ENCODE measurements at places on chromosomes 6 and 20. TPM values are rescaled to one million over a fixed set of nuclear protein-coding genes. Genes with fewer than 3 reads are reported as not detected.
A peak's percentile ranks its signal among the peaks of the same experiment; 100 is the strongest.

Gene SLC4A11
- total RNA-seq, result under 0.01 TPM

Gene SPATA2
- 1.3 TPM for total RNA-seq

DNA sequence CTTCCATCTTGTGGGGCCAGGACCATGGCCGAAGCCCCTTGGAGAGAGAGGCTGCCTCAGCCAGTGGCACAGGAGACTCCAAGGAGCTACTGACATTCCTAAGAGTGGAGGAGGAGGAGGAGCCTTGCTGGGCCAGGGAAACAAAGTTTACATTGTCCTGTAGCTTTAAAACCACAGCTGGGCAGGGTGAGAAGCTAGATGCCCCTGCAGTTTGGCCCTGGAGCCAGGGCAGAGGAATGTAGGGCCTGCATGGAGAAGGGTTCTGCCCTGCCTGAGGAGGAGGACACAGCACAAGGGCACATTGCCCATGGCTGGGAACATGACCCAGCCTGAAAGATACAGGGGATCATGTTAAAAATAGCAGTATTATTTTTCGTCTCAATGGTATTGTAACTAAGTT, 37.4 kb downstream of the PLCG1 start:
- H3K36me3 ChIP-seq, result peaks cover 25% of the 10 kb centered on the region
- no peaks in the 10 kb centered on the region for H3K27me3 ChIP-seq
- H3K4me3 ChIP-seq, result no peak overlapping the region
- no peak overlapping the region for H3K27ac ChIP-seq
- peak; percentile 30 for DNase-seq
- H3K4me1 ChIP-seq, result no peaks in the 10 kb centered on the region

DNA sequence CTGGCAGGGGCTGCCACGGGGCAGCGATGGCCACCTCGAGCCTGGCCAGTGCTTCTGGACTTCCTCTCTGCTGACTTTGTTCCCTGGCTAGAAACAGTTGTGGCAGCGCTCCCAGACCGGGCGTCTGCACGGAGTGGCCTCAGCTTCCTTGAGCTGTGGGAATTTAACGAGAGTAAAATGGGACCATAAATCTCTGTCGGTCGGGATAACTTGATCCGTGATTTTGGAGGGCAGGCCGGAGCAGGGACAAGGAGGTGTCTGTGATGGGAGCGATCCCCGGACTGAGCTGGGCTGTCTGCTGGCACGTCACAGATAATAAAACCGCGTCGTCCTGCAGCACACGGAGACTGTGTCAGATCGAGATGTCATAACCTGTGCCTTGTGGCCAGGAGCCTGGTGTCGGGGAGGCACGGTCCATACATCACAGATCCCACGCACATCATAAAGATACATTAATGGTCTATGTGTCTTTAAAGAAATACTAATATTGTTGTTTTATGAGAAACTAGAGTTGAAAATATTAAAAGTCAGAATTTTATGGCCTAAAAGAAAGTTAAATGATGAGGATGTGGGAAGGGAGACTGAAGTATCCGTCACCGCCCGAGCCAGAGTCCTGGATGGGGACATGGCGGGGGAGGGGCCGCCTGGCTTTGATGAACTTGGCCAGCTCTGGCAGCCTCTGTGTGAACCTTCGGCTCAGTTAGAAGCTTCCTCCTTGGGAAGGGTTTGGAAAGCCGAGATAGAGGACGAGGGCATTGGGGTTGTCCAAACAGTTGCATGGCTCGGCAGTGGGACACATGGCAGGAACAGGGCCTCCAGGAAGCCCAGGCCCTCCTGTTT, 6.5 kb upstream of the RBBP8NL start:
- no peaks in the 10 kb centered on the region for H3K4me1 ChIP-seq
- no peak for DNase-seq
- no peaks in the 10 kb centered on the region for H3K27me3 ChIP-seq
- H3K27ac ChIP-seq, result no peak overlapping the region
- no peaks in the 10 kb centered on the region for H3K36me3 ChIP-seq

DNA sequence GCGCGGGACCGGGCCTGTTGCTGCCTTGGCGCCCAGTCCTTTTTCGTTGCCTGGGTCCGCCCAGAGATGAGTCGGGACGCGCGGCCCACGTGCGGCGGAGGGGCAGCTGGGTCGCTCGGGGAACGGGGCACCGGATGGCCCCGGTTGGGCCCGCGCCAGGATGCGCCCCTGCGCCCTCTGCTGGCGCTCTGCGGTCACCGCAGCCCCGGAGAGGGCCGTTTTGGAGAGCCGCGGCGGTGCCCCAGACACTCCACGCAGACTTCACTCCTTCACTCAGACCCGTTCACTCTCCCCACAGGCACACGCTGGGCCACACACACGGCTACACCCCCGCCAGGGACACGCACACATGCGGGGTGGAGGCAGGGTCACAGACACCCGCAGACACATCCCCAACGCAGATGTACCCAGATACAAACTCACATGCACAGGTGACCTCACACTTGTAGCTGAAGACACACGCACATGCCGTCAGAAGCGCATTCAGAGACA, 38.8 kb downstream of the SRC start:
- no peaks in the 10 kb centered on the region for H3K36me3 ChIP-seq
- H3K4me1 ChIP-seq, result peaks cover 12% of the 10 kb centered on the region
- peak; percentile 86 for DNase-seq
- H3K4me3 ChIP-seq, result no peak overlapping the region
- H3K27me3 ChIP-seq, result no peaks in the 10 kb centered on the region

DNA sequence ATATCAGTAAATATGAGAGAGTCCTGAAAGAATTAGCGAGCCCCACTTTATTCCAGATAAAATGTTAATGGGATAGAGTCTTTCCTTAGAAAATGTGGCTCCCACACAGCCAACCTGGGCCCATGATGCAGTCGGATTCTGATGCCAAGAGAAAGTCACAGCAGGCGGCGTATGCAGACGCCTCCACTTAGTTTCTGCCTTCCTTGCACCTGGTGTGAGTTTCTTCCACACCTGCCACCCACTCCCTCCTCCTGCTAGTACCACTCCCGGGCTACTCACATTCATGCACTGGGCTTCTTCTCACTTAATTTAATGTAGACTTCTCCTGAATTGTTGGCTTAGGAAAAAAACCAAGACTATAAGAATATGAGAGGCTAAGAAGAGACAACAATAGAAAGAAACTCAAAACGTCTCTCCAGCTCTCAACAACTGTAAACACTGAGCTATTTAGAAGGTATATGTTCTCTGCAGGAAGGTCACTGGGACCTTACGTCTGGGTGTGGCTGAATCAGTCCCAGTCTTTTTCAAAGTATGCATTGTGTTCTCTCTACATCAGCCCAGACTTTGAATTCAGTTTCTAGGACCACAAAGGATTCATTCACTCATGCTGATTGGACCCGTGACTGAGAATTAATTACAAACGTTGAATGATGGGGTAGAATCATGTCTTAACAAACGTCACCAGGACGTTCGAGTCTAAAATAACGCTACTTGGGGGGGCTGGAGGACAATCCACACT, 70.4 kb downstream of the GCNT2 start:
- H3K4me1 ChIP-seq, result peaks cover 4% of the 10 kb centered on the region
- H3K27me3 ChIP-seq, result no peaks in the 10 kb centered on the region
- no peak for DNase-seq

DNA sequence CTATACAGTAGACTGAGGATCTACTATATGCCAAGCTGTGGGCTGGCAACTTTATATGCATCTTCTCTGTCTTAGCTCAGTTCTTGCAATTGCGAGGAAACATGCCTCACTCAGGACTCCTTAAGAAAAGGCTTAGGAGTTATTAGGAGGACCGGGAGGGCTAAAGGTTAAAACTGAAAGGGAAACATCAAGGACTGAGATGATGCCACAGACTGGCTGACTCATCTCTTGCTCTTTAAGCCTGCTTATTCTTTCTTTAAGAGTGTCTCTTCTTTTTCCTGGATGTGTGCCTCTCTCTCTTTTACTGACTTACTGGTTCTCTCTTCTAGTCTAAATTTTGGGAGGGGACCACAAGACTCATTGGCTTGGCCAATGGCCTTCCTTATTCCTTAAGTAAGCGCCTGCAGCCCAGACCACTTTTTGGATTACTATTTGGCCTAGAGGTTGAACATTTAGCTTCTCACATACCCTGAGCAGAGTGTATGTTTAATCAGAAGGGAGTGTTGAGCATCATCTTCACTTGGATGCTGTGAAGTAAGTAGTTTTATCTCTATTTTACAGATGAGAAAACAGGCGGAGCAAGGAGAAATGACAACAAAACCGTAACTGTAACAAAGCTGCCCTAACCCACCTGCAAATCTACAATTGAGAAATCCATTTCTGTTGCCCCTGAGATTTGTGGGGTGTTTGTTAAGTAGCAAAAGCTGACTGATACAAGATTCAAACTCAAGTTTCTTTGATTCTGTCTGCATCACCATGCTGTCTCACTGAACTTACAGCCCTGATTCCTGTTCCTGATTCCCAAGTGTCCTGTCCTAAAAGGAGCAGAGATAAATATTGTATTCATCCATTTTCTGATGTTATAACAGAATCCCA, 7.2 kb upstream of the SDC4 start:
- DNase-seq, result no peak
- H3K4me1 ChIP-seq, result peaks cover 27% of the 10 kb centered on the region
- H3K27me3 ChIP-seq, result no peaks in the 10 kb centered on the region
- no peaks in the 10 kb centered on the region for H3K36me3 ChIP-seq
- H3K4me3 ChIP-seq, result no peak overlapping the region

GRCh38 chr6:18424201-18424600, 37.1 kb downstream of the RNF144B start:
- H3K36me3 ChIP-seq, result peaks cover 3% of the 10 kb centered on the region
- no peak overlapping the region for H3K27ac ChIP-seq
- H3K4me1 ChIP-seq, result peaks cover 10% of the 10 kb centered on the region
- H3K27me3 ChIP-seq, result no peaks in the 10 kb centered on the region

DNA sequence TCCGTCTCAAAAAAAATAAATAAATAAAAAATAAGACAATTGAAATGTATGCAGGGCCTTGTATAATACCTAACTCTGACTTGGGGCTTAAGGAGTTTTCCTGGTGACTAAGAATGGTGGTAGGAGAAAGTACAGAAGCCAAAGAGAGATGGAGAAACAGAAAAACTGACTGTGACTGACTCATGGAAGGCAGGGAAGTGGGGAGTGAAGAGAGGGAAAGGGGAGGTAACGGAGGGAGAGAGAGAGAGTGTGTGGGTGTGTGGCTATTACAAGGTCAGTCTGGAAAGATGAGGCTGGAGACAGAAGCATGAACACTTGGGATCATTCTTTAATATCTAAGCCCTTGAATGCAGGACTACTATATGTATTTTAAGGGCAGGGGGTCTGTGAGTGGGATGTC, 38.5 kb downstream of the SNRNP48 start:
- H3K27me3 ChIP-seq, result no peaks in the 10 kb centered on the region
- H3K27ac ChIP-seq, result no peak overlapping the region
- no peaks in the 10 kb centered on the region for H3K36me3 ChIP-seq
- DNase-seq, result no peak
- no peaks in the 10 kb centered on the region for H3K4me1 ChIP-seq

DNA sequence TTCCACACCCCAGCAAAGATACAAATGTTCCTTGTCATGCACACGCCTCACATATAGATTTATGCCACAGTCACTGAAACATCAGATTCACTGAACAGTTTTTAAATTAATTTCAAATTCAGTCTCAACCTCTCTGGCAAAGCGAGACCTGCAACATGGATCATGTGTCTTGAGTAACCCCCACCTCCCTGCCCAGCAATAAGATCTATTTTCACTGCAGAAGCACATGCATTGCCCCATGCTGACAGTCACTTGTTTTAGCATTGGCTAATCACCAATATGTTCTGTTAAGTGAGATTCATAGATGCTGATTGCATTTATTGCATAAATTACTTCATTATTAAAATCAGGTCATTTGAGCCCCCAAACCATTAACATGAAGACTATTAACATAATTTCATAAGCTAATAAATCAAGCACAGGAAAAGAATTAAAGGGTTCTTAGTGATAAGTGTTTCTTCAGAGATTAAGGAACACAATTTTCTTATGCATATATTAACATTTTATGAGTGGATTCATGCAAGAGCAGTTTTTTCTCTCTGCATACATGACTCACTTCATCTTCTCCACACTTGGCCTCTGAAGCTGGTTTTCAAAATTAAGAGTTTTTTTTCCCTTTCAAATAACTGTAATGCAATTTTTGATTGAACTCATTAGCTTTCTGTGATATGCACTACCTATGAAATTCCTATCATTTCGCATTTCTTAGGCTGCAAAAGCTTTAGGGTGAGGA, 173.2 kb upstream of the SOX4 start:
- DNase-seq, result no peak
- no peaks in the 10 kb centered on the region for H3K36me3 ChIP-seq
- no peaks in the 10 kb centered on the region for H3K4me1 ChIP-seq
- no peaks in the 10 kb centered on the region for H3K27me3 ChIP-seq
- no peak overlapping the region for H3K27ac ChIP-seq

GRCh38 chr20:35698298-35699126, 640 bp downstream of the NFS1 start:
- peaks cover 14% of the 10 kb centered on the region for H3K36me3 ChIP-seq
- no peaks in the 10 kb centered on the region for H3K4me1 ChIP-seq
- H3K27ac ChIP-seq, result peak overlapping the region; percentile 86
- H3K4me3 ChIP-seq, result peak overlapping the region; percentile 82
- no peaks in the 10 kb centered on the region for H3K27me3 ChIP-seq

DNA sequence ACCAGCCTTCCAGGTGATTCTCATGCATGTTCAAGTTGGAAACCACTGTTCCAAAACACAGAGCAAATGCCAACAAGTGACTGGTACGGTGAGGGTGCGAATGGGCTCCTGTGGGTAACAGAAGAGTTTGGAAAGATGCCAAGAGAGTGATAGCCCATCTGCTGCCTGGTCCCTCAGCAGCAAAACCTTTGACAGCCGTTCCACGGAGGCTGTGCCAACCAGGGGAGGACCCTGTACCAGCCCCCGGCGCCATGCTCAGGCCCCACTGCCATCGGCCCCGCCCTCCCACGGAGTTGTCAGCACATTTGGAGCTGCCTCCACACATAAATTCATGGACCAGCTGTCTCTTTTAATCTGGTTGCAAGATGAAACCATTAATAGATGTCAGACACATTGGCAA, 4.4 kb upstream of the PTPRT start:
- H3K27me3 ChIP-seq, result no peaks in the 10 kb centered on the region
- no peaks in the 10 kb centered on the region for H3K36me3 ChIP-seq
- H3K27ac ChIP-seq, result no peak overlapping the region
- DNase-seq, result no peak

DNA sequence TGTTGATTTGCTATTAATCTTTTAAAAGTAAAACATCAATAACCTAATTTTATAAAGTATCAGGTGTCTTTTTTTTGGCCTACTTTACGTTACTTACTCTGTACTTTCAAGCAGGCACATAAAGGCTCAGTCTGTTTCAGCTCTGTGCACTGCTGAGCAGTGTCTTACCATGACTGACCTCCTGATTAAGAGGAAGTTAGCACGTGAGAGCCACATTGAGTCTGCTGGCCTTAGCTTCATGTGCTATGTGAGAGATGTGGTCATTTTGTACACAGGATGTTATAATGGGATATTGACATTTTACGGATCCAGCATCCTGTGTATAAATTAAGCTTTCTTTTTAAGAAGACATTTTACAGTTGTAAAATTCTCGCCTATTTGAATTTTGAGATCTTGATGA, 31.9 kb downstream of the ARID1B start:
- no peak overlapping the region for H3K27ac ChIP-seq
- H3K4me1 ChIP-seq, result peaks cover 19% of the 10 kb centered on the region
- H3K27me3 ChIP-seq, result no peaks in the 10 kb centered on the region
- no peaks in the 10 kb centered on the region for H3K36me3 ChIP-seq
- no peak overlapping the region for H3K4me3 ChIP-seq
- no peak for DNase-seq

All from liver (tissue), 10 donors.